AG08396 (cell line): ENCODE measurements at places on chromosomes 4 and X.

DNA sequence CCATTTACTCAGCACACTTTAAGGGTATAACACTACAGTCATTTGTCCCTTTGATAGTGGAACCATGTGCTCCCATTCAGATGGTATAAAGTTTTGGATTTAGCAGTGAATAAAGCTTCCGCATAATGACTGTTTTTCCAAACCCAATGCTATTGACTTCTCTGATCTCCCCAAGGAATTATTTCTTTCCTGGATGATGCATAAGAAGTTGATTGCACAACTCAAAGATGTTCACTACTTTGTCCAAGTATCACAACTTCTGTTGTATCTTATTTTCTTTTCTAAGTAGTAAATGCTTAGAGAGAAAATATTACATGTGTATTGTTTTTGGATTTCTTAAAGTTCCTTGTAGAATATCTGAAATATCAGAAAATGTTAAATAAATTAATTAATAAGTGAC is 300.2 kb downstream of the GPM6A start:
- DNase-seq, result no peak

DNA sequence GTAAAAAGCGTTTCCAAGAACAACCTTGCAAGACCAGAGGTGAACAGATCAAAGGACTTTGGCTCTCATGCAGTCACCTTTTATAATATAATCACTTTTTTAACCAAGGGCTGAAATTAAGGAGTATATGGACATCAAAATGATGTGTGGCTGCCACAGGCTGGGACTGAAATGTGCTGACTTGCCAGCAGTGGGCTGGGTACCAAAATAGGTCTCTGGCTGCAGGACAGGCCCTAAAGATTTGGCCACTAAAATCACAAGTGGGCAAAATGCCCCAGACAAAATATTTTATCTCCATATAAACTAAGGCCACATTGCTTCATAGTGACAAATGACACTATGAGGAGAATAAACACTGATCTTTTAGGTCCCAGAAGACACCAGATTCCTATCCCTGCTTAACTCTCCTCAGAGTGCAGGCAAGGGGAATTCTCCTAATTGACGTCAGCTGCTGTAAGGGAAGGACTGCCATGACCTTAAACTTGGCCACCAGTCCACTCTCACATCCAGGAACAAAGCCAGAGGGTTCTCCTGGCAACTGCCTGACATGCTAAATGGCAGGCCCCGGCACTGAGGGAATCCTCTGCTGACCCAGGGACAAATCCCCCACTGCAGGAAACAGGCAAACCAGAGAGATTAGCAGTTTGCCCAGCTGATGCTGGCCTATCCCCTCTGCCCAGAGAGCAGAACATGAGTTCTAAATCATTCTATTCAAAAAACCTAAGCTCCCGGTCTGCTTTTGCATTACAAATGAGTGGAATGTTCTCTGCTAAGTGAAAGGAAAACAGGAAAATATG is 155.8 kb downstream of the PPP3CA start:
- DNase-seq, result peak; percentile 50

DNA sequence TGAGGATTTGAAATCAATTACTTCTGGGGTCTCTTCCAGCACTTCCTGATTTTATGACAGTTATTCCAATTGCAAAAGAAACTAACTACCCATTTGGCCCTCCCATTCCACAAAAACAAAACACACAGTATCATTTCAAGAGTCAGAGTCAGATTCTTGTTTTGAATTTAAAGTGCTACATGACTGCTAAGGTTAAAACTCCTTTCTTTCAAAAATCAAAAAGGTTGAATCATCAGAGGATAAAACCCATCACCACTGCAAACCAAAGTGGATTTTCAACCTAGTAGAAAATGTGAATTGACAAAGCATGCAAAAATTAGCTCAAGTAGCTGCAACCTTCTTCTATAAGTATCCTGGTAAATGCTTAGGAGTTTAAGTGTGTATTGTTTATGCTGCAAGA is 67.4 kb downstream of the DHX15 start:
- DNase-seq, result no peak

- no peak for DNase-seq
Measured at GRCh38 chrX:46574774-46575381, 1.3 kb downstream of the CHST7 start.

DNA sequence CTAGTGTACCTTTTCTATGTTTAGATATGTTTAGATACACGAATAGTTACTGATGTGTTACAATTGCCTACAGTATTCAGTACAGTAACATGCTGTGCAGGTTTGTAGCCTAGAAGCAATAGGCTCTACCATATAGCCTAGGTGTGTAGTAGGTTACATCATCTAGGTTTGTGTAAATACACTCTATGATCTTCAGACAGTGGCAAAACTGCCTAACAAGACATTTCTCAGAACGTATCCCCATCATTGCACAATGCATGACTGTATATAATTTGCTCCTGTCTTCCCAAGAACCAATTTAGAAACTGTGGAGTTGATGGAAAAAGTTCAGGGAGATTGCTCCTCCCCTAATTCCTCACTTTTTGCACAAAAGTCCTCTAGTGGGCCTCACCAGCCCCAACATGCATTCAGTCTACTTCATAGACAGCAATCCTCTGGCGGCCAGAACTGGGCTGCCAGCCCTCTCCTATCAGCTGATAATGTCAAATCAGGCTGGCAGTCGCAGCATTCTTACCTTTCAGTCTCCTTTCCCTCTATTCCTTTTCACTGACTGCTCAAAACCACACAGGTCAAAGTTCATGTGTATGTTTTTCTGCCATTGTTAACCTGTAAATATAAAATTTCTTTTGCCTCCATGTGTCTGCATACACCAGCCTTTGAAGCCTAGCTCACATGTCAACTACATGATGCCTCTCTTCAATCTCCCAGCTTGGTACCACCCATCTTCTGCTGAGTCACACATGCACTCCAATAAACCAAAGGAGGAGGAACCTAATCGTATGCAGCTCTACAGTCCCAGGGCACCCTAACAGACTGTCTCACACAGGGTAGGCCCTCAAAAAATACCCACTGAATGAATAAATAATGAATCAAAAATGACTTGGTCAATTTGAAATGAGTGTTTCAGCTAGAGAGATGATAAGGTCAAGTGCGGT is 32.0 kb downstream of the BCLAF3 start:
- DNase-seq, result no peak

GRCh38 chr4:104859601-104860237 is 287.0 kb upstream of the TET2 start:
- DNase-seq, result no peak

DNA sequence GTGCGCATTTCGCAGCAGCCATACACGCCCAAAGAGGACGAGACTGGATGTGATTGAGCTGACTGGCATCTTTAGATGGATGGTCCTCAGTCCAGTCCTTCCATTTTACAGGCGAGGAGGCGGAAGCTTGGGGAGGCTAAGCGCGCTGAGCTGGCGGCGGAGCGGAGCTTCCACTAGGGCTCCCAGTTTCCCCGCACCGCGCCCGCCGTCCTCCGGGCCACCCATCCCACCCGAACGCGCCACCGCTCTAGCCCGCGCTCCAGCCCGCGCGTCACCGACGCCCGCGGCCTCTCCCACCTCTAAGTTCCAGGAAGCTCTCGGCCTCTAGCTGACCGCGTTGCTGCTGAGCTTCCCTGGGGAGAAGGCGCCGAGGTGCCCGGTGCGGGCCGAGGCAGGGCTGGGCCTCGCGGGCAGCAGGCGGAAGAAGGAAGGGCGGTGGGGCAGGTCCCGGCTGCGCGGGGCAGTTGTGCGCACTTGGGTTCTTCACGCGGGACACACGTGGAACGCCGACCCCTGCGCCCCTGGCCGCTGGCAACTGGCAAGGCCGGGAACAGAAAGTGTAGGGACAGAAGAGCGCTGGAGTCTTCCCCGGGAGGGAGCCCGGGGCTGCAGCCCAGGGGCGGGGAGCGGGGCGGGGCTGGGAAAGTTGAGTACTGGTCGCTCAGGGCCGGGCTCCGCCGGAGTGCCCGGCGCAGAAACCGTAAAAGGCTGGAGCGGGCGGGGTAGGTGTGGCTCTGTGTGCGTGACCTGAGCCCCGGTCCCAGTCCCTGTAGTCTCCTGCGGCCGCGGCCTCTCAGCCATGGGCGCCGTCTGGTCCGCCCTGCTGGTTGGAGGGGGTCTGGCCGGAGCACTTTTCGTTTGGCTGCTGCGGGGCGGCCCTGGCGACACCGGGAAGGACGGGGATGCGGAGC is at the start of gene STBD1:
Gene STBD1, plus strand, starts transcription at position 763 of the 911 bp plus-strand sequence. Its CDS starts 37 bp downstream, at position 800.
- DNase-seq, result peak; percentile 82

DNA sequence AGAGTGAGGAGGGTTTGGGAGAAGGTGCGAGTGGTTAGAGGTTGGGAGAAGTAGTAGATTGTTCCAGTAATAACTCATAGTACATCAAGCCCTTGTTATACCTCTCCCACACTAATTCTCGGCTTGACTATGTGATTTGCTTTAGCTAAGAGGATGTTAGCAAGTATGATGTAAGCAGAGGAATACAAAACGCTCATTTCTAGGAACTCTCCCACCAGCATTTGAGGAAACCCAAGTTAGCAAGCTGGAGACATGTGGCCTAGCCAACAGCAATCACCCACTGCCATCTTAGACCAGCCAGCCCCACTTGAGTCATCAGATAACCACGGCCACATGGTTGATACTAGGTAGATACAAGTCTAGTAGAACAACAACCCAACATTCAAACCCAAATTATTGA is 14.2 kb downstream of the FTHL17 start:
- DNase-seq, result no peak

- no peak for DNase-seq
Measured at GRCh38 chr4:146709956-146710355, 71.3 kb downstream of the POU4F2 start.

DNA sequence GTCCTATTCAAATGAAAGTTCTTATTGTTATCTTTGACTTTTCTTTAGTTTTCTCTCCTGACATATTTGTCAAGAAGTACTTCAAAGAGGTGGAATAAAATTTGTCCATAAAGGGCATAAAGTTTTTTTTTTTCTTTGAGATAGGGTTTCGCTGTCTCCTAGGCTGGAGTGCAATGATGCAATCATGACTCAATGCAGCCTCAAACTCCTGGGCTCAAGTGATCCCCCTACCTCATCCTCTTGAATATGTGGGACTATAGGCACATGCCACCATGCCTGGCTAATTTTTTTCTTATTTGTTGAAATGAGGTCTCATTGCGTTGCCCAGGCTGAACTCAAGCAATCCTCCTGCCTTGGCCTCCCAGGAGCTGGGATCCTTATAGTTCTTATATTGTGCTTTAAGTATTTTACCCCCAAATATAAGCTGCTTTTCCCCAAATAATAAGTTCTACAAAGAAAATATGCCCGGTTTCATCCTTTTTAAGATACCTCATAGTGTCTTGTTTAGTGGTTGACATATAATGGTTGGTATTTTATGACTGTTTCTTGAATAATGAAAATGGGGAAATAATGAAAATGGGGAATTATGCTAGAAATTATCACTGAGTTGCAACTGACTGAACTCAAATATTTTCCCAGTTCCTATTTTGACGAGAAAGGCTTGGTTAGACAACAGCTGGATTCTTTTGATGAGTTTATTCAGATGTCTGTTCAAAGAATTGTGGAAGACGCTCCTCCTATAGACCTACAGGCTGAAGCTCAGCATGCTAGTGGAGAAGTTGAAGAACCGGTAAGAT is 11.6 kb downstream of the POLR2B start:
- DNase-seq, result no peak

DNA sequence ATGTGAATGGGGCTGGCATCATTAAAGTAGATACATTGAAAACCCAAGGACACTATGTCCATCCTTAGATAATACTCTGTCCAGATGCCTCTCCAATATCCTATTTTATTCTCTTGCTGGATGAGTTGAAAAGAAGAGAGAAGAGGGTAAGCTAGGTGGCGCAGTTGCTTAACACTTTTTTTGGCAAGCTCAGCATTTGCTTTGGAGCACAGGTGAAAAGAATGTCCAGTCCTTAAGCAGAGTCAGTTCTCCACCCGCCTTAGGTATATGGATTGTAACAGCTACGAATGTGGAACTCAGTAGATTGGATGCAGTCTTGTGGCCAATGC is 208.4 kb downstream of the NWD2 start:
- peak; percentile 36 for DNase-seq

DNA sequence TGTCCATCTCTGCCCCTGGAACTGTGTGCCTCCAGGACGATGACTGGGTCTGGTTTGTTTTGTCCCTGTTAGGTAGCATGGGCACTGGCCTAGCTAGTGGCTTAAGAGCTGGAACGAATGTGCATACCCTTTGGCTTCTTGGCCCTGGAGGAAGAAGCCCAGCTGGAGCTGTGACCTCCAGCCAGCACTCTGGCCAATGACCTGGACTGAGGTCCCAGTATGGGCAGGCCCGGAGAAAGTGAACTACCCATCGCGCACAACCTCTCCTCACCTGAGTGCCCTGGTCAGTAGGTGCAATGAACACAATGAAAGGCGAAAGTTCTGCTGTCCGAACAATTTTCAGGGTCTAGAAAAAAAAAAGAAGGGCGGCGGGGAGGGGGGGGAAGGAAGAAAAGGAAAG is 18.3 kb downstream of the DKC1 start:
- DNase-seq, result no peak

- DNase-seq, result no peak
Measured at GRCh38 chr4:153113061-153113837, 91.0 kb upstream of the TRIM2 start.

DNA sequence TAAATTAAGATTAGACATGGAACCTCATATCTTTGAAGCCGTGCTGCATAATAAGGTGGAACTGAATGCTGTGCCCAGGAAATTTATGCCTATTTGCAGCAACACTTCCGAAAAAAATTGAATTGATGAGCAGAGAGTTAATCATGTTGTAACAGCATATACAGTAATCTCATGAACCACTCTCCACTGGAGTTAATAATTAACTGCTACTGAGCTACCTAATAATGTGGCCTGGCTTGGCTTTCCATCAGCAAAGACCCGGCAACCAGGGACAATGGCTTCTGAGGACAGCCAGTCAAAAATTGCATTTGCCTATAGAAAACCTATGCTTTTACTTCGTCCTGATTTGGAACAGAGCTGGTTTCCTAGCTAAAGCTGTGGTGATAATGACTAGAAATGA is 63.8 kb upstream of the GATB start:
- DNase-seq, result no peak

GRCh38 chrX:113330416-113330815 is 489.8 kb upstream of the AMOT start:
- no peak for DNase-seq

DNA sequence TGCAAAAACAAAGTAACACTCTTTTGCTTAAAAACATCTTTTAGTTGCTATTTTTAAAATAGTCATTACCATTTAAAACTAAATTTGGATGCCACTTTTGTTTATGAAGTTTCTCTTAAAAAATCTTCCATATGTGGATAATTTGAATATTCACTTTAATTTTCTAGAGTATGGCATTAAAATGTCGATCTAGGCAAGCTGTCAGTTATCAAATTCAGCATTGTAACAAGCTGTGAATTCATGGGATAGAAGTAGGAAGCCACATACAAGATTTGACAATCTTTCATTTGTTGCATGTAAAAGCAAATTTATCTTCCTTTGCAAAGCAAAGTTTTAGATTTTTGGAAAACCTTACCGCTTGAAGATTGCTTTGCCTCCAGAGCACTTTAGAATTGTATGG is 191.5 kb downstream of the ARHGAP10 start:
- DNase-seq, result no peak

GRCh38 chrX:85622635-85623034 is 243.2 kb upstream of the POF1B start:
- DNase-seq, result no peak

- DNase-seq, result no peak
Measured at GRCh38 chrX:104679175-104679574, 113.2 kb downstream of the IL1RAPL2 start.
